Spleen (tissue), 13 donors: ENCODE measurements at places on chromosomes 5 and 9. TPM values are rescaled to one million over a fixed set of nuclear protein-coding genes. Genes with fewer than 3 reads are reported as not detected.

The GSN gene
- 341 TPM for total RNA-seq

The OR1J2 gene
- total RNA-seq, result not detected

The SETX gene
- 105 TPM for total RNA-seq

The ORM2 gene
- not detected for total RNA-seq

DNA sequence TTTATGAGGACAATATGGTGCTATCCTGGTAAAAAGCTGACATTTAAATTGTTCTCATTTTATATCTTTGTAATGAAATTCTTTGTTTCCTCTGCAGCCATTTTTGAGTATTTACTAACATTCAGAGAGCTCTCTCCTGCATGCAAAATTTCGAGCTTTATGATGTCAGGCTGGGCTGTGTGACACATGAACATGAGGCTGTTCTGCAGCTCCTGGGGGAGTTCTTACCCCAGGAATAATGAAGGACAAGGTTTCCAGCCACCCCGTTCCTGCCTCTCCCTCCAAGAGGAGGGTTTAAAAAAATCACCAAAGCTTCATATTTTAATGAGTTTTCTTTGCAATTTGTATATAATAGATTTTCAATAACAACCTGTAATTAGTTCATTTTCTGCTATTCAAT, 252.4 kb downstream of the HSPA4 start:
- no peaks in the 10 kb centered on the region for H3K4me1 ChIP-seq
- no peak overlapping the region for H3K4me3 ChIP-seq
- H3K27me3 ChIP-seq, result no peaks in the 10 kb centered on the region
- no peaks in the 10 kb centered on the region for H3K36me3 ChIP-seq
- DNase-seq, result no peak

DNA sequence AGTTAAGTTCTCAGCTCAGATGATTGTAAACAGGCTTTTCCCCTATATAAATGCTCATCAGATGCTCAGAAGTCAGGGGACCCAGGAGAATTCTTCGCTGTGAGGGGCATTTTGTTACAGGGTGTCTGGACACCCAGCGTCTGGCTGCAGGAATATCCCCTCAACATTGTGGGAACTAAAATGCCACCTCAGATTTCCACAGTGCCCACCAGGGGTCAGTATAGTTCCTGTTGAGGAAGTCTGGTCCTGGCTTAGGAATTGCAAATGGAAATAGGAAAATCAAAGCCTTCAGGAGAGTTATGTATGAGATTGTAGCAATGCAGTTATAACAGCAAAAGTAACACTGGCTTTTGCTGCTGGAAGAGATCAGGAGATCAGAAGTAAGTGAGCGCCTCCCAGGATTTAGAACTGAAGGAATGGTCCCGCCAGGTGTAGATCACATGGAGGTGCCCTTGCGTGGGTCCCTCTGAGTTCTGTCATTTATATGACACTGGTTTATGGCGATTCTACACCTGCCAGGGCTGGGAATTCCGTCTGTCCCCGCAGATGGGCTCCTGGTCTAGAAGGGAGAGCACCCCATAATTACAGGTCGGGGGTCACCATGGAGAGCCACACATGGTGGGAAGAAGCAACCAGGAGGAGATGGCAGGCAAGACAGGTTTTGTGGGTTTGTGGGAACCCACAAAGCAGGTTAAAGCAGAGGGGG, 47.1 kb upstream of the CTSL start:
- no peaks in the 10 kb centered on the region for H3K27me3 ChIP-seq
- no peak for DNase-seq
- H3K27ac ChIP-seq, result no peak overlapping the region
- no peak overlapping the region for H3K4me3 ChIP-seq
- peaks cover 13% of the 10 kb centered on the region for H3K36me3 ChIP-seq
- H3K4me1 ChIP-seq, result no peaks in the 10 kb centered on the region

- no peak for DNase-seq
- no peak overlapping the region for H3K27ac ChIP-seq
- no peaks in the 10 kb centered on the region for H3K4me1 ChIP-seq
Measured at GRCh38 chr5:23289162-23289561, 218.2 kb upstream of the PRDM9 start.

- peaks cover 44% of the 10 kb centered on the region for H3K36me3 ChIP-seq
- no peaks in the 10 kb centered on the region for H3K27me3 ChIP-seq
- H3K4me3 ChIP-seq, result no peak overlapping the region
- no peak overlapping the region for H3K27ac ChIP-seq
- DNase-seq, result no peak
Measured at GRCh38 chr9:71706176-71706575, 62.1 kb downstream of the CEMIP2 start.

DNA sequence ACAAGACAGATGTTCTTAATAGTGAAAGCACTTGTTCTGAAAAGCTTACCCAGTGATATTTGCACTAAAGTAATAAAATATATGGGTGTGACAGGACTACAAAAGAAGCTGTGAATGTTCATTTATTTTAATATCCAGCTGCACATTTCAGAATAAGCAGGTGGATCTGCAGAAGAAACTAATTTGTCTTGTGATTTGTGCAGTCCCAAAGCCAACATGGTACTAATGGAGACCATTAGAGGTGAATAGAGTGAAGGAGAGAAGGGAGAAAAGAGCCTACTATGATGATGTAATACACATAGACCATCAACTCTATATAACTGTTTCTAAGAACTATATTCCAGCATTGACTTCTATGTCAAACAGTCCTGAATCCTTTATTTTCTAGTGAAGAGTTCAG, 362.8 kb downstream of the ISL1 start:
- H3K27me3 ChIP-seq, result no peaks in the 10 kb centered on the region
- no peak for DNase-seq
- no peaks in the 10 kb centered on the region for H3K4me1 ChIP-seq
- H3K36me3 ChIP-seq, result no peaks in the 10 kb centered on the region
- no peak overlapping the region for H3K4me3 ChIP-seq
